ENCODE measurements at places on chromosomes 6 and 20.
A peak's percentile ranks its signal among the peaks of the same experiment; 100 is the strongest.

GRCh38 chr6:45813943-45814342 is 201.7 kb downstream of the CLIC5 start:
- no peak overlapping the region for H3K27ac ChIP-seq
- no peaks in the 10 kb centered on the region for H3K4me1 ChIP-seq
- H3K36me3 ChIP-seq: no peaks in the 10 kb centered on the region
- DNase-seq: no peak
- no peak overlapping the region for H3K4me3 ChIP-seq

DNA sequence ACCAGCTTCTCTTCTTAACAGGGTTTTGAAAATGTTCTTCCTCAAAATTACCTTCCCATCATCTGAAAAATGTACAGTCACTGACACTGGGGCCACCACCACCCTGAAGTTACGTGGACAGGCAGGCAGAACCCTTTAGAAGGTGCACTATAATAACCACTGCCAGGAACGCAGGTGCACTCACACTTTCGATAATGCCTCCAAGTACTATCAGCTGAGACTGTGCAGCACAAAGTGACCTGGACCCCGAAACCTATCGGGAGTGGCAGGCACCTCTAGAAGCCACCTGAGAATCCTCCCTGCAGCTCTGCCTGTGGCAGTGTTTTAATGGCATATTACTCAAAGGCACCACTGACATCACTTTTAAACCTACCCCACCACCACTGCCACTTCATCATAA is 66.4 kb downstream of the TRERF1 start:
- DNase-seq: no peak
- H3K27me3 ChIP-seq: no peaks in the 10 kb centered on the region
- no peak overlapping the region for H3K4me3 ChIP-seq
- no peak overlapping the region for H3K27ac ChIP-seq
- H3K4me1 ChIP-seq: peaks cover 75% of the 10 kb centered on the region
- H3K36me3 ChIP-seq: peaks cover 21% of the 10 kb centered on the region

DNA sequence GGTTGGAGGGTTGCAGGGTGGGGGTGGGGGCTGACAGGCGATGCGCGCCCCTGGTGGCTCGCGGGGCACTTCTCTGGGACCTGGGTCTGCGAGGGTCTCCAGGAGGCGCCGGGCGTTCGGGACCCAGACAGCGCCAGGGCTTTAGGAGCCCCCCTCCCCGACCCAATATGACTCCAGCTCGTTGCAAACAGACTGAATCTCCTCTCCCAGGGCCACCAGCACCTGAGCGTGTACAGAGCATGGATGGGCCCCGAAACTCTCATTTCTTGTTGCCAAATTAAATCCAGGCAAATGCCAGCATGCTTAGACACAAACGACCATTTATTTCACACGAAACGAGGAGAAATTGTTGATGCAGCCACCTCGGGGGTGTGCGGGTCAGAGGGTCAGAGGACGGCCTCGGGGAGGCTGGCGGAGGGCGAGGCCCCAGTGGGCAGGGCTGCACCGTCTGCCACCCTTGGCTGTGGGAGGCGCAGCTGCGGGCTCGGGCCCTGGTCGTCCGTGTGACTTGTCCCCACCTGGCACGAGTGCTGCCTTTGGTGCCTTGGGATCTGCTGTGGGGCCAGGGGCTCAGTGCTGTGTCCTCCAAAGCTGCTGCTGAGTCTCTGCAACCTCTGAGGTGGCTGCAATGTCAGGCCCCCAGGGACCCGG is 20.9 kb upstream of the GATA5 start:
- H3K4me3 ChIP-seq: no peak overlapping the region
- no peak overlapping the region for H3K27ac ChIP-seq
- H3K4me1 ChIP-seq: peaks cover 13% of the 10 kb centered on the region
- peak; percentile 50 for DNase-seq
- no peaks in the 10 kb centered on the region for H3K36me3 ChIP-seq

DNA sequence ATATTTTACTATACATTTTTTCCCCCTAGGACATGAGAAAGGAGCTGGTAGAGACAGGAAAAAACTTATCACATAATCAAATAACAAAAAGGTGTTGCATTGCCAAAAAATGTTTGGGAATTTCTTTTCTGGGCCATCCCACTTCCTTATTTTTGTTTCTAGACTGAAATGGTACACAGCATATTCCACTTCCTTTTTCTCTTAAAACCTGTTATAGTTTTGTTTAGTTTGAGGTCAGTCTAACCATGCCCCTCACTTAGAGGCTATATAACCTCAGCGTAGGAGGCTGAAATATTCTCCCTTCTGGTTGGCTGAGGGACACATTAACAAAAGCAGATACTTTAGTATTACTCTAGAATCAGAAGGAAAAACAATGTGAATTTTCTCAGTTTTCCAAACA is 323.9 kb downstream of the GJA1 start:
- DNase-seq: no peak
- H3K4me1 ChIP-seq: peaks cover 4% of the 10 kb centered on the region
- H3K4me3 ChIP-seq: no peak overlapping the region
- peaks cover 3% of the 10 kb centered on the region for H3K27me3 ChIP-seq
- no peak overlapping the region for H3K27ac ChIP-seq

DNA sequence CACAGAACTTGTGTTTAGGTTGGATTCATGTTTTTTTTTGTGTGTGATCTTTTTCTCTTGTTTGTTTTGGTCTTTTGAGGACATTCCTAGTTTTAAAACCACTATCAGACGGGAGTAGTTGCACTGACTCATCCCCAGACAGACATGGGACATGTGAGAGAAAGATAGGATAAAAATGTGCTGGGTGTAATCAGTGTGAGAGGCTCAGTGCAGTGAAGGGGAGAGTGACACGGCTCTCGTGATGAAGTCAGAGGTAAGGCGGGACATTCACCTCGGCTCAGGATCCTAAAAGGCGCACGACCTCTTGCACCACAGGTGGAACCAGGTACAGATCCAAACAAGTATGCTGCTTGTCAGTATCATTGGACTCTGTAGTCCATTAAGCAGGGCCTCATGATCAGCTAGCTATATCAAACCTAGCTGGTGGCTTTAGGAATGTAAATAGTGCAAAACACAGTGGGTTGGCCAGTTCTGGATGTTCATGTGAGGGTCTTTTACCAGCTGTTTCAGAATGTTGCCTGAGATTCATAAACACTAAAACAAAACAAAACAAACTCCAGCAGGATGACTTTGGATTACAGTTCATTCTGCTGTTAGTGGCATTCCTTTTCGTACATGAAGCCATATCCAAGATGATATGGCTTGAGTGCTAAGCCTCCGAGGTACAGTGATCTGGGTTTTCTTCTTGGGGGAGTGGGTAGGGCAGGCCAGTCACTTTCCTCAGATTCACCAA is 18.0 kb downstream of the FOXO3 start:
- no peaks in the 10 kb centered on the region for H3K27me3 ChIP-seq
- DNase-seq: no peak
- H3K4me3 ChIP-seq: no peak overlapping the region

GRCh38 chr6:47105469-47106178 is 63.5 kb upstream of the ADGRF1 start:
- H3K4me1 ChIP-seq: no peaks in the 10 kb centered on the region
- no peak overlapping the region for H3K27ac ChIP-seq
- no peak overlapping the region for H3K4me3 ChIP-seq
- H3K36me3 ChIP-seq: no peaks in the 10 kb centered on the region

- no peak for DNase-seq
- H3K27me3 ChIP-seq: no peaks in the 10 kb centered on the region
- H3K36me3 ChIP-seq: no peaks in the 10 kb centered on the region
- no peak overlapping the region for H3K27ac ChIP-seq
- H3K4me1 ChIP-seq: no peaks in the 10 kb centered on the region
Observed at GRCh38 chr6:165191461-165191860, 117.9 kb downstream of the C6orf118 start.

- peaks cover 59% of the 10 kb centered on the region for H3K4me1 ChIP-seq
- H3K36me3 ChIP-seq: peaks cover 2% of the 10 kb centered on the region
- peak overlapping the region; percentile 2 for H3K4me3 ChIP-seq
- peak; percentile 72 for DNase-seq
- H3K27ac ChIP-seq: peak overlapping the region; percentile 57
- no peaks in the 10 kb centered on the region for H3K27me3 ChIP-seq
Observed at GRCh38 chr6:149264629-149265028, 52.9 kb upstream of the TAB2 start.

- H3K36me3 ChIP-seq: no peaks in the 10 kb centered on the region
- H3K27me3 ChIP-seq: no peaks in the 10 kb centered on the region
- peaks cover 13% of the 10 kb centered on the region for H3K4me1 ChIP-seq
- no peak for DNase-seq
- H3K27ac ChIP-seq: no peak overlapping the region
Observed at GRCh38 chr6:127464161-127464880, 5.1 kb upstream of the KIAA0408 start.

- H3K4me1 ChIP-seq: peaks cover 24% of the 10 kb centered on the region
- H3K27me3 ChIP-seq: peaks cover 35% of the 10 kb centered on the region
- H3K27ac ChIP-seq: peak overlapping the region; percentile 24
- H3K4me3 ChIP-seq: no peak overlapping the region
Observed at GRCh38 chr6:157569543-157569942, 188.6 kb downstream of the ZDHHC14 start.

GRCh38 chr6:30826961-30827342 is 57.4 kb upstream of the DDR1 start:
- H3K4me3 ChIP-seq: no peak overlapping the region
- no peak overlapping the region for H3K27ac ChIP-seq
- H3K36me3 ChIP-seq: peaks cover 36% of the 10 kb centered on the region
- peaks cover 75% of the 10 kb centered on the region for H3K4me1 ChIP-seq
- no peak for DNase-seq
- no peaks in the 10 kb centered on the region for H3K27me3 ChIP-seq

DNA sequence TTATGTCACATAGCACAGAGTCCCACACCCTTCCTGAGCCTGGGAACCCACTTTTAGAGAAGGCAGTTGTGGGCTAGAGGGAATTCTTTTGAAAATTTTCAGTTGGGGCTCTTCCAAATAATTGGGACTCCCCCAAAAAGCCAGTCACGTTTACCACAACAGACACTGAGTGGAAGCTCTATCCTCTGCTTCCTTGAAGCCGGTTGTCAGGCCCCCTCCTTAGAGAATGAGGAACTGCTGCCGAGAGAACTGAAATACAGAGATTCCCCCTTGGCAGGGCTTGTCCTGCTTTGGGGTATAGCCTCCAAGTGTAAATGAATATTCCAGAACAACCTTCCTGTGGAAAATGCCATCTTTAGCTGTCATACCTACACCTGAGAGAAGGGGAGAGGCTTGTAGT is 2.7 kb upstream of the JAG1 start:
- no peaks in the 10 kb centered on the region for H3K36me3 ChIP-seq
- no peak overlapping the region for H3K4me3 ChIP-seq

Data from activated naive CD4-positive, alpha-beta T cell treated with anti-CD3 and anti-CD28 coated beads, Interleukin-2, amount 10 ng/mL, durations not matched to agents 7 days and 5 days (primary cell).